ENCODE measurements at places on chromosomes 3 and 15. TPM values are rescaled to one million over a fixed set of nuclear protein-coding genes. Genes with fewer than 3 reads are reported as not detected.

IMPG2 gene
- total RNA-seq: 0.05 TPM

COL7A1 gene
- total RNA-seq: 0.31 TPM

ZDHHC19 gene
- 1.0 TPM for total RNA-seq

KY gene
- total RNA-seq: not detected

ITIH1 gene
- 376 TPM for total RNA-seq

CPNE9 gene
- not detected for total RNA-seq

TMEM40 gene
- total RNA-seq: 0.51 TPM

WDR53 gene
- 1.5 TPM for total RNA-seq

WNT5A gene
- 1.5 TPM for total RNA-seq

LMAN1L gene
- total RNA-seq: not detected

COL6A5 gene
- not detected for total RNA-seq

ABI3BP gene
- total RNA-seq: 3.7 TPM

BNC1 gene
- not detected for total RNA-seq

DPPA2 gene
- total RNA-seq: not detected

STARD9 gene
- 2.1 TPM for total RNA-seq

SMAD6 gene
- 12.2 TPM for total RNA-seq

CHRM5 gene
- not detected for total RNA-seq

RUVBL1 gene
- 11.1 TPM for total RNA-seq

DNA sequence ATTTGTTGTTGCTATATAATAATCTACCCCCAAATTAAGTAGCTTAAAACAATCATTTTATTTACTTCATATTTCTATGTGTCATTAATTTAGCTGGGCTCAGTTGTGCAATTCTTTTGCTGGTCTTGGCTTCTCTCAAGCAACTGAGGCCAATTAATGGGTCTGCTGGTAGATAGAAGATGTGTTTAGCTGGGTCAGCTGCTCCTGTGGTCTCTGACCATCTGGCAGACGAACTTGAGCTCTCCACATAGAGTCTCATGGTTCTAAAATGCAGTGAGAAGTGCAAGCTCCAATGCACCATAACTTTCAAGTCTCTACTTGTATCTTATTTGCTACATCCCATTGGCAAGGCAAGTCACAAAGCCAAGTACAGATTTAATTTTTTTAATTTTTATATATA, 515.6 kb downstream of the ZIC1 start:
- no peaks in the 10 kb centered on the region for H3K27me3 ChIP-seq
- no peak for DNase-seq
- H3K36me3 ChIP-seq: no peaks in the 10 kb centered on the region

DNA sequence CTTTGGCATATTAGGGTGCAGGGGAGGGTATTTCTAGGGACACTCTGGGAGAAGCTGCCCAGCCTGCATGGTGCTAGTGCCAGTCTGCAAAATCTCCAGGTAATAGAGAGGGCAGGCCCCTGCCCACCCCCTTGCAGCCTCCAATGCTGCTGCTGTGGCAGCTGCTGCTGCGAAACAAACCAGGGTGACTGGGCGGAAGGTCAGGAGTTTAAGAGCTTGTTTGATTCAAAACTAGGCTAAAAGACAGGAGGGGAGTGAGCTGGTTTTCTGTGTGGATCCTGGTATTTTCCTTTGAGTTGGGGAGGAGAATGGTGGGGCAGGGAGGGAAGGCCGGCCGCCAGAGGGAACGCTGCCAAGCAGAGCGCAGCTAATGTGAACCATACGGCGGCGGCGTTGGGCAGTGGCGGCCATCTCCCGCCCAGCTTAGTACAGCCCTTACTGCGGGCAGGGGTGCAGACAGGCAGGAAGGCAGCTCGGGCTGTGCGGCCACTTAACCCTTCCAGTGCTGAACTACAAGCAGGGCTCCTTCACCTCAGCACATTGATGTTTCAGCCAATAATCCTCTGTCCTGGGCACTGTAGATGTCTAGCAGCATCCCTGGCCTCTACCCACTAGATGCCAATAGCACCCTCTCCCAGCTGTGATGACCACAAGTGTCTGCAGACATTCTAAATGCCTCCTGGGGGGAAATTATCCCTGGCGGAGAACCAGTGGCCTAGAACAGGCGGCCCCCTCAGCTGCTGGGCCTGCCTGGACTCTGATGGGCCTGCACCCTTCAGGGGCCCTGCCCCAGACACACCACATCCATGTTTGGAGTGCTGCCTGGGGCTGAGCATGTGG, 125.7 kb downstream of the EEFSEC start:
- no peak overlapping the region for H3K4me3 ChIP-seq
- no peaks in the 10 kb centered on the region for H3K27me3 ChIP-seq
- DNase-seq: no peak

- peaks cover 16% of the 10 kb centered on the region for H3K36me3 ChIP-seq
- H3K27me3 ChIP-seq: no peaks in the 10 kb centered on the region
- DNase-seq: no peak
Measured at GRCh38 chr15:82538961-82539690, 1.1 kb downstream of the RPS17 start.

DNA sequence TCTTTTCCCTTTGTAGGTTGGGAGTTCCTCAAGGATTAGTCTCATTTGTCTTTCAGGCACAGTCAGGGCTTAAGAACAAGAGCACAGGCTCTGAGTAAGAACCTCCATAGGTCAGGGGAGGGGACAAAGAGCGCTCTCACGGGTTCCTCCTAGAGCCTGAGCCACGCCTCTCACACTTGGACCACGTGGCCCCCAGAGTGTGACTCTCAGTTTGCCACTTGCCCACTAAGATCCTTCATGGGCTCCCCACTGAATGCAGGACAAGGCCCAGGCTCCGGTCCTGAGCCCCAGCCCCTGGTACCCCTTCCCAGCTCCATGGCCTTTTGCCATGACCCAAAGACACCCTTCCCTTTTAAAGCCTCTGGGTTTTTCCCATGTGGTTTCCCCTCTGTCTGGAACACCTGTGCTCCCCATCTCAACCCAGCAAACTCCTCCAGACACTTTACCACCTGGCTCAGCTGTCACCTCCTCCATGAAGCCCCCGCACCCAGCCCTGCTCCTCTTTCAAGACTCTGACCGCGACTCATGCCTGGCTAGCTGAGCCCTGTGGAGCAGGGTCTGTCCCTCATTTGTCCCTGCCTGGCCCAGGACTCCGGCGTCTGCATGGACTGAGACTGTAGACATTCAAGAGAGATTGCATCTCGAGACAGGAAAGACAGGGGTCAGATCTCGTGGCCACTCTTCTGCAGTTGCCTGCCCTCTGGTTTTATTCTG, 32.7 kb downstream of the IQSEC1 start:
- no peaks in the 10 kb centered on the region for H3K36me3 ChIP-seq
- no peak overlapping the region for H3K27ac ChIP-seq
- no peaks in the 10 kb centered on the region for H3K27me3 ChIP-seq
- H3K4me1 ChIP-seq: no peaks in the 10 kb centered on the region
- no peak for DNase-seq
- no peak overlapping the region for H3K4me3 ChIP-seq

- H3K27me3 ChIP-seq: no peaks in the 10 kb centered on the region
- H3K4me1 ChIP-seq: no peaks in the 10 kb centered on the region
- no peak for DNase-seq
- H3K4me3 ChIP-seq: no peak overlapping the region
Measured at GRCh38 chr3:100838157-100838556, 128.9 kb downstream of the TFG start.

- H3K36me3 ChIP-seq: no peaks in the 10 kb centered on the region
- DNase-seq: no peak
- H3K4me1 ChIP-seq: no peaks in the 10 kb centered on the region
- no peaks in the 10 kb centered on the region for H3K27me3 ChIP-seq
- no peak overlapping the region for H3K27ac ChIP-seq
- H3K4me3 ChIP-seq: no peak overlapping the region
Measured at GRCh38 chr3:34881026-34881425, 758.3 kb upstream of the ARPP21 start.

DNA sequence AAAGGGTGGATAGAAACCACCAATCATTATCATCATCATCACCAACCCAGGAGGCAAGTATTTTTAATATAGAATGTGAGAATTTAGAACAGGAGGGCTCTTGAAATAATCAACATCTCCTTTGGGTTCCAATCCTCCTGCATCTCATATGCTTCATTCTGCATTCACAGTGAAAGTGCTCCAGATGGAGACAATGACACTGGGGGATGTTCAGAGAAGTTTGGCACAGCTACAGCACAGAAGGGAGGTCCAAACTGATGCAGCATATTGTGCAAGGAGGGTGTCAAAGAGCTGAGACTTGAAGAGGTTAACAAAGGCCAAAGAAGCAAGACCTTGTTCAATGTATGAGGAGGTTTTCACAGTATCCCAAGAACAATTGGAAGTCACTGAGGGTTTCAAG, 767.1 kb downstream of the NTRK3 start:
- H3K4me1 ChIP-seq: no peaks in the 10 kb centered on the region
- no peaks in the 10 kb centered on the region for H3K27me3 ChIP-seq
- no peaks in the 10 kb centered on the region for H3K36me3 ChIP-seq
- H3K4me3 ChIP-seq: no peak overlapping the region
- DNase-seq: no peak

DNA sequence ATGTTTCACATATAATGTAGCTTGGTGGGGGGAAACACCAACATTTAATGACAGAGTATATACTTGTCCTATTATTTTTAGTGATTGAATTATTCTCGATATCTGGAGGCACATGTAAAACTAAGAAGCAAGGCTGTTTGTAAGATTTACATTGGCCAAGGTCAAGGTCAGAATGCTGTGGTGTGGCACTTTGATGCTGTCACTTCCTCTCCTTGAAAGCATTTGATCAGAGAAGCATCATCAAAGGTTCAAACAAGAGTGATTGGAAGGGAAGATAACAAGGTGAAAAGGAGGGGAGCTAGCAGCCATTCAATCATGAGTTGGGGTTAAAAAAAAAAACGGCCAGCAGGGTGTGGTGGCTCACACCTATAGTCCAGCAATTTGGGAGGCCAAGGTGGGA, 26.4 kb downstream of the RTF1 start:
- H3K4me1 ChIP-seq: no peaks in the 10 kb centered on the region
- H3K27ac ChIP-seq: no peak overlapping the region
- H3K27me3 ChIP-seq: no peaks in the 10 kb centered on the region
- no peak for DNase-seq

- H3K27me3 ChIP-seq: no peaks in the 10 kb centered on the region
- no peak overlapping the region for H3K4me3 ChIP-seq
- DNase-seq: no peak
- H3K27ac ChIP-seq: no peak overlapping the region
- H3K36me3 ChIP-seq: no peaks in the 10 kb centered on the region
Measured at GRCh38 chr3:24684506-24685023, 189.9 kb upstream of the THRB start.

- H3K4me3 ChIP-seq: peak within 1 kb of the TSS; percentile 32
- no peaks in the 10 kb centered on the region for H3K27me3 ChIP-seq
- DNase-seq: peak; percentile 89
Measured at GRCh38 chr15:89776274-89777072, at the start of gene MESP2. MESP2 (plus strand) TSS chr15:89776332; CDS start chr15:89776358, 26 bp downstream.

- DNase-seq: no peak
- H3K36me3 ChIP-seq: no peaks in the 10 kb centered on the region
- no peaks in the 10 kb centered on the region for H3K27me3 ChIP-seq
- H3K27ac ChIP-seq: no peak overlapping the region
Measured at GRCh38 chr3:65561617-65562016, 477.1 kb downstream of the MAGI1 start.

DNA sequence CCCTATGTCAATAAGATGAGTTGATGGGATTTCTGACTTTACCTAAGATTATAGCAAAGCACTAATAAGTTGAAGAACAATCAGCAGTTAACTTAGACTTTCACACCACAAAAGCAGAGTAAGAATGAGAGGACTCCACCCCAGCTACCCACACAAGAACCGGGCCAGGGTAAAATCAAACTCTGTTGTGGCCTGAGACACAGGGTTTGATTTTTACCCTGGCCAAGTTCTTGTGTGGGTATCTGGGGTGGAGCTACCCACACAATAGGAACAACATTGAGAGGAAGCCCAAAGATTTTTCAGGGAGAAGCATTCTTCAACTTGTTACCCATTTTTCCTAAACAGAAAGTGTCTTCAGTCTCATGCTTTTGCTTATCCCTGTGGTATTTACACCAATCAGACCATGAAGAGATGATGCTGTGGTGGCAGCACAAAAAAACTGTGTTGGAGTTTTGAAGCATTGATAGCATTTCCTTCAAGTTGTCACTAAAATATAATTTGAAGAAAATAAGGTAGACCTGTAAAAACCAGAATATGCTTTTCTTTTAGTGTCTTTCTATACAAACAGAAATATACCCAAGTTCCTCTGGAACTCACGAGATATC, 25.6 kb downstream of the CPOX start:
- no peaks in the 10 kb centered on the region for H3K27me3 ChIP-seq
- no peak overlapping the region for H3K27ac ChIP-seq
- H3K36me3 ChIP-seq: no peaks in the 10 kb centered on the region
- DNase-seq: no peak
- no peak overlapping the region for H3K4me3 ChIP-seq

DNA sequence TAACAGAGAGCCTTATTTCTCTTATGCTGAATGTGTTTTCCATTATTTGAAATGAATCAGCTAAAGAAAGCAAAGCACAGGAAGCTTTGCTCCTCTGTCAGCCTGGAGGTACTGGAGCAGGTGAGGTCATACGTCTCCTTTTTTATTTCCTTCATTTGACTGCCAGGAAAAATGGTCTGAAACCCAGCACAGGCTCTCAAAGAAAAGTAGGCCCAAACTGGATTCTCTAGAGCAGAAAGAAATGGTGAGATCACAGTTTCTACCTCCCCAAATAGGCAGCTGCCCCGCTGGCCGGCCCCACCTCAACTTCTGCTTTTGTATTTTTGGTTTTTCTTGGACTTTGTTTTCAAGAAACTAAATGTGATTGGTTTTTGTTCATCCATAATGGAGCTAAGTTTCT, 95.1 kb downstream of the RPL39L start:
- H3K27ac ChIP-seq: peak overlapping the region; percentile 95
- peaks cover 11% of the 10 kb centered on the region for H3K36me3 ChIP-seq
- H3K27me3 ChIP-seq: no peaks in the 10 kb centered on the region
- no peak for DNase-seq

DNA sequence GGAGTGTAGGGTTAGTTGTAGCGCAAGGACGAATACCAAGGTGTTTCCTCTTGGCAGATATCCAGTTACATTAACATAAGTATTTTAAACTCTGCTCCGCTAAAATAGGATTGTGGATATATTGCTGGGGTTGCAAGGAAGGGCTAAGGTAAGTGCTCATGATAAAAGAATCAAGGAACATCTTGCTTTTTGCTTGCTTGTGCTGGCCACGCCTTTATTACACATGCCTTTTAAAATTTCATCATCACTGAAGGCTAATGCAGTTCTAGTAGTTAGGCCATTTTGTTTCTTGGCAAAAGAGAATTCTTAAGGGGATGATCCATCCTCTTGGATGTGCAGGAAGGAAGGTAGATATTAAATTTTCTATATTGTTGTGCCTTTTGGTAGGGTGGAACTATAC, 415.6 kb upstream of the TPM1 start:
- no peak overlapping the region for H3K27ac ChIP-seq
- no peak overlapping the region for H3K4me3 ChIP-seq
- H3K27me3 ChIP-seq: no peaks in the 10 kb centered on the region

GRCh38 chr15:68429691-68430470, 2.1 kb downstream of the ITGA11 start:
- H3K27ac ChIP-seq: no peak overlapping the region
- H3K27me3 ChIP-seq: no peaks in the 10 kb centered on the region
- H3K4me1 ChIP-seq: no peaks in the 10 kb centered on the region
- no peak for DNase-seq
- no peak overlapping the region for H3K4me3 ChIP-seq
- no peaks in the 10 kb centered on the region for H3K36me3 ChIP-seq
